ENCODE measurements at places on chromosomes 3 and 15. TPM values are rescaled to one million over a fixed set of nuclear protein-coding genes. Genes with fewer than 3 reads are reported as not detected.

DNA sequence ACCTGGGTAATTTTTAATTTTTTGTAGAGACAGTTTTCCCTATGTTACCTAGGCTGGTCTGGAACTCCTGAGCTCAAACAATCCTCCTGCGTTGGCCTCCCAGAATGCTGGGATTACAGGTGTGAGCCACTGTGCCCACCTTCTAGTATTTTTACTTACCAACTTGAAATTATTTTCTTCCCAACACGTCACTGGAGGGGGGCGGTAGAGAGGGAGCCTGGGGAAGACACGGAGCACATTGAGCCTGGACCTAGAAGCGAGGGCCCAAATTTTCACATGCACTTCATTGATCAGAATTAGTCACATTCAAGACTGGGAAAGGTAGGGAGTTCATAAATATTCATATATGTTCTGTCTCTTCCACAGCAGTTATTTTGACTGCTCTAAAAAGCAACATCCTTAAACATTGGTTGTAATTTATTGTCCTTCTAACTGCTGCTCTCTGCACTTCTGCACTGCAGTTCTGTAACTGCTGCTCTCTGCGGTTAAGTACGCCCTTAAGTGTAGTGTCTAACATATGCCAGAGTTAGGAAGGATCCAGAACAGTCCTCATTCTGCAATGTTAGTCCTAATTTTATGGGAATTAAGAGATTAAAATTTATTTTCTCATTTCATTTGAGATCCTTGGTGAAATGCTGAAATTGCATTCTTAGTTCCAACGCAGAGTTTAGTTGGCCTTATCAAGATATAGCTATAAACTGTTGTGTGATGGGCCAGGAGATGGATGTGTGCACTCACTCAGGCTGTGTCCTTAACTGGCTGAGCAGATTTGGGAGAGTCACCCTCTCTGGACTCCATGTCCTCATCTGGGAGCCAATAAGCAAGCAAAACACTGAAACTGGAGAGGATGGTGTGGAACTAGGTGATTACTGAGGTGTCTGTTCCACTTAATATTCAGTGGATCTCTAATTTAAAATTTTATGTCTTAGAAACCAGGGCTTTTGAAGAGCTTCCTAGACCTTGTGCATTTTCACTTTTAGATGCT lies 98.2 kb downstream of the STRIT1 start:
- no peak for DNase-seq

DNA sequence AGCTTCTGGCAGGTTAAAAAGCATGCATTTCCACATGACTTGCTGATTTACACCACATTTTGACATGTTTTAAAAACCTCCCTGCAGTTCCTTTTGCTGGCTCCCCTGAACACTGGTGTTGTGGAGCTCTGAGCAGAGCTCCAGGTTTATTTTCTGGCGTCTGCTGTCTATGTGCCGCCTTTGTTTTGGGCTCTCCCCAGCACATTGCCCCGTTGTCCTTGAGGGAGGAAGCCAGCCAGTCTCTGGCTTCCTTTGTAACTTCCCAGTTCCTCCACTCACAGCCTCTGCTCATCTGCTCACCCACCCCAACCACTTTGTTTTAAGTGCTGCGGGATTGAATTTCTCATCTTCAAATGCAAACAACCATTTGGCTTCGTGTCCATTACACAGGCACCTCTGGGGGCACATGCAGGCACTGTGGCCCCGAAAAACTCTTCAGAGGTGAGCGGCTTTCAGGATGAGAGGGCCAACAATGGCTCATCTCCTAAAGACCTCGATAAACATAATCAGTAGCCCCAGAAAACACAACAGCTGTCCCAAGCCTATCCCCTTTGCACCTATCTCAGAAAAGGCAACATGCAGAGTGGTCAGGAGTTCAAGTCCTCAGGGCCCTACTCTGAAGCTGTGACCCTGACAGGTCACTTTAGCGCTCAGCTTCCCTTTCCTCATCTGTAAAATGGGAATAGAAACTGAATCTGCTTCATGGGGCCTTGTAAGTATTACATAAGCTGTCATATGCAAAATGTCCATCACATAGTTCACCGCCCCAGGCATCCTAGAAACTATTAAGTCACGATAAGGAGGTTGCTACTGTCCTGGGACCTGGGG lies 1.3 kb upstream of the MEF2A start:
- no peak for DNase-seq

- DNase-seq, result no peak
These were observed 41.8 kb downstream of the MYH15 start for GRCh38 chr3:108468577-108468976.

DNA sequence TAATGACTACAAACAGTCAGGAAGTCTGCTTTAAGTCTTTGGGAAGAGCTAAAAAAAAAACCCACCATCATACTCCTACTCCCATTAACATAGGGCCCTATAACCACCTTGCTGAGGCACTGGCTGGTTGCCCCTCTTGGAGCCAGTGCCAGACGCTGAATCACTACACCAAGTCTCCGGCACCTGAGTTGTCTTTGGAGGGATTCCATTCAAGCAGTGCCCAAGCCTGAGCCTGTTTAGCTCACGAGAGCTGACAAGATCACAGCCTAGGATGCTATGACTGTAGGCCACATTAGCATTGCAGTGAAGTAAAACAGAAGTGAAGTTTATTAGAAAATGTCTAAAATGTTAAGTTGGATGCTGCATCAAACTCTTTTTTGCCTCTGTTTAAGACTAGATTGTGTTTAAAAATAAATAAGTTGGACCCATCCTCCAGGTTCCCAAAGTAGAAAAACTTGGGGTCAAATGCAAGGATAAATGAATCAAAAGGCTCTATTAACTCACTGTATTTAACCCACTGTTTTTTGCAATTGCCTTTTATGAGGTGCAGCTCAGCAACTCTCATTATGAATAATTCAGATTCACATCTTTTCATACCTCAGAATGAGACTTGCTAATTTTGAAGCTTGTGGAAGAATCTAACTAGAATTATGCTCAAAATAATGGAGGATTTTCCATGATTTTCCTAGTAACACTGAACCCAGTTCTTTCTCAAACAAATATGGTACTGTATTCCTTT lies 461.9 kb downstream of the FOXP1 start:
- DNase-seq, result no peak

DNA sequence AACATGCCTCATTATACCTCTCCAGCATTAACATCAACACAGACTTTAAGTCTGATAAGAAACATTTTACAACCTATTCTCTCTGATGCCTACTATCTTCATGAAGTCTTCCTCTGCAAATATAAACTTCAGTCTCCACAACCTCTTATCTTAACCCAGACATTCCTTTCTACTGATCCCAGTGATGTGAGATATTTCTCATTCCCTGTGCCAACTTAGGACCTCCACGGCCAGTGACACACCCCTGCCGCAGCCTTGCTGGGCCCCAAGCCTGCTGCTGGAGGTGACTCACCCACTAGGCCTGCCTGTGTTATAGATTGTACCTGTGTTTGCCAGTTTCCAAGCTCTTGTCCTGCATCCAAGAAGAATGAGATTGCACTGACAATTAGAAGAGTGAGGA lies 734.5 kb upstream of the CADM2 start:
- DNase-seq, result no peak

GRCh38 chr3:87771337-87772192 lies 287.2 kb downstream of the CGGBP1 start:
- peak; percentile 51 for DNase-seq

GRCh38 chr3:183038757-183039156 lies 58.4 kb upstream of the DCUN1D1 start:
- no peak for DNase-seq

DNA sequence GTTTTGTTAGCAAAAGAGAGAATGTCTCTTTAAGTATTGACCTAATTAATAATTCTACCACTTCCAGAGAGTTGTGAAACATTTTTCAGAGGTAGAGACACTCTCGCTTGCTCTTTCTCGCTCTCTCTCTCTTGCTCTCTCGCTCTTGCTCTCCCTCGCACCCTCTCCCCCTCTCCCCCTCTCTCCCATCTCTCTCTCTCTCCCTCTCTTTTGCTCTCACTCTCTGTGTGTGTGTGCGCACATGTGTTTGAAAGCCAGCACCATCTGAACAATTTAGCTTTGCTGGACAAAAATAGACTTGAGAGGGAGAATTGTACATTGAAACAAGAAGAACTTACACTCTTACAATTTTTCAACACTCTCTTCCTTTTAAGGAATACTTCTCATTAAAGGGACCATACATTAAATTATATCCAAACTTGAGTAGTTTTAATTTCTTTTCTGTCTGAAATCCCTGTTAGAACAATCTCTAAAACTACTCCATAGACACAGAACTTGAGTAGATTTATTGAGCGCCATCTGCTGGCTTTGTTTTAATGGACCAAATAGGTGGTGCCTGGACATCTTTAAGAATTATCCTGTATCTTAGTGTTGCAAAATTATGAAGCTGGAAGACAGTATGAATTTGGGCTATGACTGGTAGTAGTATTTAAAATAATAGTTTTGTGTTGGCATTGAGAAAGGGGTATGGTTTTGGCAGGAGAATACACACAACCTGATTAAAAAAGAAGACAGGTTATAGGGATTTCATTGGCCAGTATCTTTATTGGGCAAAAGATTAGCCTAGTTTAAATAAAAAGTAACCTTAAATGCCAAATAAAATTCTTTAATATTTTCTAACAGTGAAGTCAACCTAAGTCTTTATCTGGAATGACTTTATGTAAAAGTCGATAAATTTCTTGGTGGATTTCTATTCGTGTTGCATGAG lies 124.6 kb downstream of the AKAP13 start:
- peak; percentile 53 for DNase-seq

GRCh38 chr15:68553994-68554720 lies 24.6 kb upstream of the CORO2B start:
- DNase-seq, result peak; percentile 77

DNA sequence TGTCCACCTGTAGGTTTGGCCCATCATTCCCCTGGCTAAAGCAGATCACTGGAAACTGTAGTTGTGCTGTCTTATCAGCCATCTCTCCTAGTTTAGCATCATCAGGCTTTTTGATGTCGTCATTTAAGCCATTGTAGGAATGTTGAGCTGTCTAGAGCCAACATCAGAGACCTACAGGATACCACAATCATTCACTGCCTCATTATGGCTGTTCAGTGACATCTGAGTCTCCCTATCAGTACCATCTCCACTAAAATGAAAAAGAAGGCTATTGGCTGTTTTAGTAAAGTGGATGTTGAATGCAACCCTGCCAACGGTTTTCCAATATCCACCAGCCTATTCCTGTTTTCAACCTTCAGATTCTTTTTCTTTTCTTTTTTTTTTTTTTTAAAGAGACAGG lies 29.2 kb downstream of the RLBP1 start:
- DNase-seq, result no peak

Gene APH1B
- total RNA-seq, result 13.0 TPM

Gene CFAP100
- not detected for total RNA-seq

Gene TF
- total RNA-seq, result 0.16 TPM
